Ascending aorta (tissue), 2 donors: ENCODE measurements at places on chromosomes 4 and X.

DNA sequence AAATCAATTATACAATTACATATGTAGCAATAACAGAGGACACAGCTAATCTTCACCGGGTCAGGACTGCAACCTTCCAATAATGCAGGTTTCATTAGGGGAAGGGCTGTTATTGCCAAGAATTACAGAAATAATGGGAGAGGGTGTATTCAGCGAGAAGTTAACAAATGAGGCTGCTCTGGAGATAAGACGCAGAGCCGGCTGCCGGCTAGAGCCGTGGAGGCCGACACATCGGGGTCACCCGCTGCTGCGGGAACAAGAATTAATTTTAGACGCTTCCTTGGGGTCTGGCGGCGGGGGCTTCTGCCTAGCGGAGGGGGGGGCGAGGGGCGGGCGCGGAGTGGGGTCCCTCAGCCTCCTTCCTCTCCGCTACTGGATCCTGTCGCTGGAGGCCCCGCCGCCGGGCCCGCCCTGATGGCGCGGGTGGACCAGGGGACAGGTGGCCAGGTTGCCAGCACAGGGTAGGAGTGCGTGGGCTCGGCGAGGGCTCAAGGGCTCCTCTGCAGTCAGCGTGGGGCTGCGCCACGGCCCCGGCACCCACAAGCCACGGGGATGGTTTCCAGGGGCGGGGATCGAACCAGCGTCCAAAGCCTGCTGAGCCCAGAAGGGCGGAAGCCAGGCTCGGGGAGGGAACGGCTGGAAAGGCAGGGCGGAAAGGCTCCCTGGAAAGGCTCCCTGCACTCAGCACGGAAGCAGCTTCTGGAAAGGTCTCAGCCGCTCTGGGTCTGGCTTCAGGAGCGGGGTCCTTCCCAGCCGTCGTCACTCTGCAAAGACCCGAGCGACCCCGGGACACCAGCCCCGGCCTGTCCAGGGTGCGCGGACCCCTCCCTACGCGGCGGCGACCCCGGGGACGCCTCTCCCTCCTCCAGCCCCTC is 113.8 kb upstream of the NKX1-1 start:
- DNase-seq, result no peak

DNA sequence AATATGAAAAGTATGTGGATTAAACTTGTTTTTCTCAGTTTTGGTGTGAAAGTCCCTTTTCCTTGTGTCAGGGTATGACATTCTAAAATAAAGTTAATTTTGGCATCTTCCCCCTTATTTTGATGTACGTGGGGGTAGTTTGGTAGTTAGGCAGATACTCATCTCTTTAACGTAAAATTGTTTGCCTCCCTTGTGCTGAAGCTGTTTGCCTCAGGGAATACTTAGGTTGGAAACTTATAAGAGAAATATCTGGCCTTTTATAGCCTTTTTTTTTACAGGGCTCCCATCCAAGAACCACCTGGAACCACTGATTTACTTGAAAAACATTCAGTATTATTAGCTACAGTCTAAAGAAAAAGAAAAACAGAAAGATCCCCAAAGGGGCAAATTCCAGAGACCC is 85.5 kb downstream of the PHEX start:
- DNase-seq, result no peak

DNA sequence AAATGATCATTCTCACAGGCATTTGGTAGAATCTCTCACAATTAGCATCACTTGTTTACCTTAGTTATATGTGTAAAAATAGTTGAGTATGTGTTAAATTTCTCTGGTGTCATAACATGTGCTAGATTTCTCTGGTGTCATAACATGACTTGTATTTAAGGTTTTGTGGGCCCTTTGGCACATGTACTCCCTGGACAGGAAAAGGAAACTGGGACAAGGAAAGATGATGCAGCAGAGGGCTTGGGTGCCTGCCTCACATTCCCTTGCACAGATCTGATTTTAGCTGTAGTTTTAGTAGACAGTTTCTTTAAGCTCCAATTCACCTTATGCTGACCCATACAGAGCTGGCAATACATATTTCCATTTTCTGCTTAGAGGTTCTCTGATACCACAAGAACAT is 726.0 kb downstream of the C4orf33 start:
- DNase-seq, result no peak

DNA sequence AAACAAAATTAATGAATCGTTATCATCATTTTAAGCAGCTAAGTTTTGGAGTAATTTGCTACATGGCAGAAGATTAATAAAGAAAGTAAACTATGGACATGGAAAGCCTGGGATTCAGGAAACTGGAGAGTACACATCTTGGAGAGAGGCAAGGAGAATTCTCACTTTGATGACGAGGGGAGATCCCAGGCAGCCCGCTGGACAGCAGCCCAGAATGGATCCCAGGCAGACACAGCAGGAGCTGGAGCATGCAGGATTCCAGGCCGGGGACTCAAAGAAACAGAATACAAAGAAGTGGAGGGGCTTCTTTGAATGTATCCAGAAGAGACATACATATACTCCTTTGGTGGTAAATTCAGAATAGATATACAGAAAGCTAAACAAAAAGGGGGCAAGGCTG is 118.0 kb upstream of the ATP6AP2 start:
- DNase-seq, result no peak

DNA sequence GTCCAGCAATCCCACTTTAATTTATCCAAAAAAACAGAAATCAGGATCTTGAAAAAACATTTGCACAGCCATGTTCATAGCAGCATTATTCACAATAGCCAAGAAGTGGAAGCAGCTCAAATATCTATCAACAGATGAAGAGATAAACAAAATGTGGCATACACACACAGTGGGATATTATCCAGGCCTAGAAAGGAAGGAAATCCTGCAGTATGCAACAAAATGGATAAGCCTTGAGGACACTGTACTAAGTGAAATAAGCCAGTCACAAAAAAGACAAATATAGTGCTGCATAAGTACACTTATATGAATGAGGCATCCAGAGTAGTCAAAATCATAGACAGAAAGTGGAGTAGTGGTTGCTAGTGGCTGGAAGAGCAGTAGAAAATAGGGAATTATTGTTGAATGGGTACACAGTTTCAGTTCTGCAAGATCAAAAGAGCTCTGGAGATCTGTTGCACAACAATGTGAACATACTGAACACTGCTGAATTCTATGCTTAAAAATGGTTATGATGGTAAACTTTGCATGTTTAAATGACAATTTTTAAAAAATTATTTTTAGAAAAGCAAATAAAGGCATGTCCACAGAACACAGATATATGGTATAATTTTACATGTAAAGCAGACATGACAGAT is 25.6 kb downstream of the CHM start:
- no peak for DNase-seq

GRCh38 chr4:182918791-182919302 is 1.7 kb upstream of the DCTD start:
- no peak for DNase-seq

DNA sequence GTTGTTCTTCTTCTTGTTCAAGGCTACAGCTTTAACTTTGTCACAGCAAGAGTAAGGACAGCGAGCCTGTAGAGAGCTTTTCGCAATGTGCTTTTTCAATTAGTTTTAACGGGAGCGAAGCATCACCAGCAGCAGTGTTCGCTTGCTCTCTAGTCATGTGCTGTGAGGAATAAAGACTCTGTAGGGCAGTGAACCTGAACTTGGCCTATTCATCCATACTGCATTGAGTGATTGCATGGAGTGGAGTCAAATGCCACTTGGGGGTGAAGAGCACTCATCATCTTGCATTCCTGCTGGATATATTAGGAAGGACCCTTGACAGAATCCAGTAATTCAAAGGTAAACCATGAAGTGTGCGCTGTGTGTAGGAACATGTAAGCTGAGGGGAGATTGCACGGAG is 240.0 kb downstream of the FRMPD4 start:
- no peak for DNase-seq

- no peak for DNase-seq
These were observed 200.9 kb upstream of the MID1 start for GRCh38 chrX:10821293-10821692.

- DNase-seq, result no peak
These were observed 45.5 kb upstream of the CYP2U1 start for GRCh38 chr4:107885865-107886264.

DNA sequence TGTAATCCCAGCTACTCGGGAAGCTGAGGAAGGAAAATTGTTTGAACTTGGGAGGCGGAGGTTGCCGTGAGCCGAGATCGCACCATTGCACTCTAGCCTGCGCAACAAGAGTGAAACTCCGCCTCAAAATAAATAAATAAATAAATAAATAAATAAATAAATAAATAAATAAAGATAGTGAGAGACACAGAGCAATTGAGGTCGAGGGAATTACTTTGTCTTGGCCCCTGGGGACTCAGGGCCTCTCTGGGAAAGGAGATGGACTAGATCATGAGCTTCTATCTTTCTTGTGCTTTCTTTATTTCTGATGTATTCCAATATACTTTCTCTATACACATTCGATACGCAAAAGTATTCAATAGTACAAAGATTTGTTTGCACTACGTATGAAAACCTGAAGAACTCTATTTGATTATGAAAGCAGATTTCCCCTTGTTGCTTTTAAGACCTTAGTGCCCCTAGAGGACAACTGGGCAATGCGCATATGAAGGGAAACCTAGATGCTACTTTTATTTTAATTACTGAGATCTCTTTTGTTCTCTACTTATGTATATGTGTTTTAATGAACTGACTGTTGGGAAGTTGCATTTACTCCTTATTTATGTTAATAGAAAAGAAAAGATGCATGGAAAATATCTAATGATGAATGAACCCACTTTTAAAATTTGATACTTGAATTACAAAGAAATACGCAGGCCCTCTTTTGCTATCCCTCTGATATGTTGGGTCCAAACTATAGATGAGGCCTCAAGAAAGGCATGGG is 12.8 kb upstream of the ELOVL6 start:
- DNase-seq, result no peak

DNA sequence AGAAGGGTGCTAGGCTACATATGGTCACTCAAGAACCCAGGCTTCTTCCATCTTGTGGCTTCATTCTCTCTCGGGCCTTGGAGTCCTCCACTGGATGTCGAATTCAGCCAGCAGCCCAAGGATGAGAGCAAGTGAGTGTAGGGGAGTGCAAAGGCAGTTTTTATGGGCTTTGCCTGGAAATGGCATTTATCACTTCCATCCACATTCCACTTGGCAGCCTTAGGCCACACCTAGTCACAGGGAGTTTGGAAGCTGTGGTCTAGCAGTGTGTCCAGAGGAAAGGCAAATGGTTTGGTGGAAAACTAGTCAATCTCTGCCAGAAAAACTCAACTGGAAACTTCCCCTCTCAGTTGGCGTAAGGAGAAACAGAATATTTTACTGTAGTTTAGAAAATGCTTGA is 59.0 kb downstream of the NHS start:
- no peak for DNase-seq

GRCh38 chrX:39244147-39244546 is 442.9 kb downstream of the MID1IP1 start:
- no peak for DNase-seq

GRCh38 chrX:21305799-21306336 is 68.3 kb upstream of the CNKSR2 start:
- no peak for DNase-seq

DNA sequence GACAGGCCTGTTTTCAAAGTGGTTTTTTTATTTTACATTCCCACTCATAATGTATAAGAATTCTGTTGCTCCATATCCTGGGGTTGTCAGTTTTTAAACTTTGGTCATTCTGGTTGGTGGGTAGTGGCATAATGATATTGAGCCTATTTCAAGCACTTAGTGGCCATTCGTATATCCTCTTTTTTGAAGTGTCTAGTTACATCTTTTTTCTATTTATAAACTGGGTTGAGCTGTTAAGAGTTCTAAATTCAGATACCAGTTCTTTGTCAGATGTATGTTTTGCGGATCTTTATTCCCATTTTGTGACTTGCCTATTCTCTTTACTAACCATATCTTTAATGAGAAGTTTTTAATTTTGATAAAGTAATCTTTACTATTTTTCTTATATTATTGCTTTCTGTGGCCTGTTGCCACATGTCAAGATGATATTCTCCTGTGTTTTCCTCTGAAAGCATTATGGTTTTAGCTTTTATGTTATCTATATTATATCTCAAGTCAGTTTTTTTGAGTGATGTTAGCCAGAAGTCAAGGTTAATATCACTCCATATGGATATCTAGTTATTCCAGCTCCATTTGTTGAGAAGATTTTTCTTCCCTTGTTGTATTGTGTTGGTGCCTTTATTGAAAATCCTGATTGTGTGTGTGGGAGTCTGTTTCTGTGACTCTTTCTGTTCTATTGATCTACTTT is 110.9 kb downstream of the FHIP1A start:
- DNase-seq, result no peak

DNA sequence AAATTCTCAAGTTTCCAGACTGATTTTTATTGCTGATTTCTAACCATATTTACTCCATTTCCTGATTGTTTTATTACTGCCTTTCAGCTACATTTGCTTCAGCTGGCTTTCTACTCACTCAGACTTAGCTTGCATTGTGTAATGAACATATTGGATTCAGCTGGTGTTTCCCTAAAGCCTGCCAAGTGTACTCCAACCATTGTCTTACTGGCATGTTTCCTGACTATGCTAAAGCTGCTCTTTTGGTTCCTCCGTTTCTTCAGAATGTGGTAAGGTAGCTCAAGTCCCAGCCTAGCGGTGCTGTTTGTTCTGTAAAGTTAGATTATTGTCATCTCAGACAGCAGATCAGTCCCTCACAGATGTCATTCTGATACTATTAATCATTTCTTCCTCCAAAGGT is 53.1 kb upstream of the GLRA2 start:
- no peak for DNase-seq

- peak; percentile 73 for DNase-seq
These were observed 105.8 kb upstream of the CBR4 start for GRCh38 chr4:169115897-169116254.

DNA sequence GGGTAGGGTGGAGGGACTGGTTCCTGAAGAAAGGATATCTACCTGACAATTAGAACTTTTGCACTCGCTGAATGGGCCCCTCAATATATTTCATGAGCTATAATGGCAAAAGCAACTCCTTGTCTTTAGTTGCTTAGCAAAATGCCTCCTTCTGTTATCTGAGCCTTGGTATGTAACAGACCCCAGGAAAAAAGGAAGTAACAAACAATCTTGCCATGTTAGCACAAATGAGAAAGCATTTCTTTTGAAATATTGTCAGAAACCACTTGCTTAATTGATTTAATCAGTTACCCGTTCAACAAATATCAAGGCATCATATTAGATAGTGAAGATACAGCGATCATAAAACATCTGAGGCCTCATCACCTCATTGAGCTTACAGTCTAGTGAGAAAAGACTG is 74.6 kb upstream of the MAGEA10 start:
- no peak for DNase-seq

GRCh38 chrX:17788439-17788838 is 51.1 kb downstream of the SCML1 start:
- DNase-seq, result no peak

GRCh38 chrX:38831949-38832348 is 30.7 kb downstream of the MID1IP1 start:
- DNase-seq, result no peak

- DNase-seq, result no peak
These were observed 213.3 kb downstream of the GLUD2 start for GRCh38 chrX:121260596-121261240.

- DNase-seq, result no peak
These were observed 109.5 kb upstream of the CENPE start for GRCh38 chr4:103307453-103308247.

DNA sequence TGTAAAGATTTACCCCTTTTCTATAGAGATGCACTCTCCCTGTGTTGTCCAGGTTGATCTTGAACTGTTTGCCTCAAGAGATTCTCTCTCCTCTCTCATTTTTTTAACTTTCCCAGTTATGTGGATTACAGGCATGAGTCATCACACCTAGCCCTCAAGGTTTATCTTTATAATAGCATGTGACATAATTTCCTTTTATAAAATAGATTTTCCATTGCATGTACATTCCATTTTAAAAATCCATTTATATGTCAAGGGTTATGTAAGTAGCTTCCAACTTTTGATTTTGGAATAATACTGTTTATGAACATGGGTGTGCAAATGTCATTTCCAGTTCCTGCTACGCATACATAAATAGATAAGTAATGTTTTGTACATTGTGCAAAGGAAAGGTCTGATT is 20.6 kb downstream of the ZNF721 start:
- DNase-seq, result no peak
